Occipital lobe (tissue), 3 donors: ENCODE measurements at places on chromosomes 2 and 18. TPM values are rescaled to one million over a fixed set of nuclear protein-coding genes. Genes with fewer than 3 reads are reported as not detected.

DNA sequence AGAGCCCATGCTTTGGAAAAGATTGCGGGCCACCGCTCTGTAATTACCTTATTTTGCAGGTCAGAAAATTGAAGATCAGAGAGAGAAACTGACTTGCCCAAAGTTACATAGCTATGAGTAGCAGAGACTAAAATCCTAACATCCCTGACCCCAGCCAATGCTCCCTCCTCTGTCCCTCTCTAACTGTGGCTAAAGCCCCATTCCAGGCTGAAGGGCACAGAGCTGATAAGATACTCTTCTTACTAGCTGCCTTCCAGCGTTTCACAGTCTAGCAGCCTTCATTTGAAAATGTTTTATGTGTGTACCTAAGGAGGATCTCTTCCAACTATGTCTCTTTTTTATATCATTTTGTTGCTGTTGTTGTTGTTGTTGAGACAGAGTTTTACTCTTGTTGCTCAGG, 81.4 kb upstream of the LRATD1 start:
- DNase-seq = no peak

Gene CFC1
- total RNA-seq = not detected

GRCh38 chr2:145325485-145325884, 805.6 kb upstream of the ZEB2 start:
- no peak for DNase-seq

GRCh38 chr2:168734199-168734760, 68.2 kb upstream of the NOSTRIN start:
- DNase-seq = no peak

DNA sequence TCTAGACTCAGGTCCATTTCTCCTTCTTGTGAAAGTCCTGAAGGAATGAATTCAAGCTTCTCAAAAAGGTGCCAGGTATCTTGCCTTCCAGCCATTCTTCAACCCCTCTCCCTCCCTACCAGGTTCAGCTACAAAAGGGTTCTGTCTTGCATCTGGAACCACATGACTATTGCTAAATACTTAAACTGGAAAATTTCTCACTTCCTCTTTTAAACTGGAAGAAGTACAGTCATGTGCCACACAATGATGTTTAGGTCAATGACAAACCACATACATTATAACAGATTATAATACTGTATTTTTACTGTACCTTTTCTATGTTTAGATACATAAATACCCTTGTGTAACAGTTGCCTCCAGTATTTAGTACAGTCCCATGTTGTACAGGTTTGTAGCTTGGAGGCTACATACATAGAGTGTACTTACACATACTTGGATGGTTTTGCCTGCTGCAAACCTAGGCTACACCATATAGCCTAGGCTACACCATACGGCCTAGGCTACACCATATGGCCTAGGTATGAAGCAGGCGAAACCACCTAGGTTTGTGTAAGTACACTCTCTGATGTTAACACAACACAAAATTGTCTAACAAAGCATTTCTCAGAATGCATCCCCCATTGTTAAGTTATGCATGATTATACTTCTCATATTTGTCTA, 142.0 kb upstream of the DNMT3A start:
- DNase-seq = no peak

Gene SCG2
- 52.9 TPM for total RNA-seq

DNA sequence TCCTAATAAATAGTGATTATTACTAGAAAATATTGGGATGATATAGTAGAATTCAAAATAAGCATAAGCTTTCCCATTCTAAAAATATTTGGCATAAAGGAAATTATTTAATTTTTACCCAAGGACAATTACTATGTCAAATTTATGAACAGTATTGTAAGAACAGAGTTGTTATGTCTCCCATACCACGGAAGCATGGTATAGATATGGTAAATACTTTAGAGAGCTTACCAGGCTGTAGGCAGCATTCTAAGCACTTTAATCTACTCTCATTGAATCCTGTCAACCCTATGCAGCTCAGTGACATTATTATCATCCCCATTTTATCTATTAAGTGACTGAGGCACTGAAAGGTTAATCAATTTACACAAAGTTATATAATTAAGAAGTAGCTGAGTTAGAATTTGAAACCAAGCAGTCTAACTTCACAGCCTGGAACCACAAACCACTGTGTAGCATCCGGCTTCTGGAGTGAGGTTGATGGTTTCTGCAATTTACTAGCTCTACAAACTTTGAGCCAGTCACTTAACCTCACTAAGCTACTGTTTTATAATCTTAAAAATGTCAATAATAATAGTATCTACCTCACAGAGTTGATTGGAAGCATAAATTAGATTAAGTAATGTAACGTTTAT, 323.7 kb downstream of the ARHGAP15 start:
- DNase-seq = no peak

Gene HMSD
- 0.16 TPM for total RNA-seq
